ENCODE measurements at places on chromosomes 12 and 14. TPM values are rescaled to one million over a fixed set of nuclear protein-coding genes. Genes with fewer than 3 reads are reported as not detected.

CRIP1 gene
- 32.8 TPM for total RNA-seq

DDN gene
- total RNA-seq = not detected

- H3K36me3 ChIP-seq = no peaks in the 10 kb centered on the region
- H3K4me3 ChIP-seq = no peak overlapping the region
- H3K27ac ChIP-seq = no peak overlapping the region
- H3K27me3 ChIP-seq = no peaks in the 10 kb centered on the region
- no peak for DNase-seq
- H3K4me1 ChIP-seq = no peaks in the 10 kb centered on the region
Observed at GRCh38 chr14:66442953-66443571, 43.1 kb upstream of the CCDC196 start.

DNA sequence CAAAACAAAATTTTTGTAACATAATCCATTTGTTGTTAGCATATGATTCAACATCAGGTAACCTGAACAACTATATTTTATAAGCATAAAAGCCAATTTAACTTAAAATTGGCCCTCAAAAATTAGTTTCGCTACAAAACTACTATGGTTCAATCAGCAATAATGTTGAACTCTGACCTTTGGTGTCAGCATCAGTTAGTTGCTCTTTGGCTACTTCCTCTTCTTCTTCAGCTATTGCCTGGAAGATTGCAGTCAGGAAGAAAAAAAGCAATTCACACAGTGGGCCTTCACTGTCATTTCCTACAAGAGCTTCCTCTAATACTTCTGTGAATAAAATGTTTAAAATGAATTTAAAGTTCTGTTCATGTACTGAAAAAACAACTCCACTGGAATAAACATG is 78.2 kb upstream of the CFL2 start:
- no peak overlapping the region for H3K4me3 ChIP-seq
- H3K27me3 ChIP-seq = no peaks in the 10 kb centered on the region
- no peak for DNase-seq

DNA sequence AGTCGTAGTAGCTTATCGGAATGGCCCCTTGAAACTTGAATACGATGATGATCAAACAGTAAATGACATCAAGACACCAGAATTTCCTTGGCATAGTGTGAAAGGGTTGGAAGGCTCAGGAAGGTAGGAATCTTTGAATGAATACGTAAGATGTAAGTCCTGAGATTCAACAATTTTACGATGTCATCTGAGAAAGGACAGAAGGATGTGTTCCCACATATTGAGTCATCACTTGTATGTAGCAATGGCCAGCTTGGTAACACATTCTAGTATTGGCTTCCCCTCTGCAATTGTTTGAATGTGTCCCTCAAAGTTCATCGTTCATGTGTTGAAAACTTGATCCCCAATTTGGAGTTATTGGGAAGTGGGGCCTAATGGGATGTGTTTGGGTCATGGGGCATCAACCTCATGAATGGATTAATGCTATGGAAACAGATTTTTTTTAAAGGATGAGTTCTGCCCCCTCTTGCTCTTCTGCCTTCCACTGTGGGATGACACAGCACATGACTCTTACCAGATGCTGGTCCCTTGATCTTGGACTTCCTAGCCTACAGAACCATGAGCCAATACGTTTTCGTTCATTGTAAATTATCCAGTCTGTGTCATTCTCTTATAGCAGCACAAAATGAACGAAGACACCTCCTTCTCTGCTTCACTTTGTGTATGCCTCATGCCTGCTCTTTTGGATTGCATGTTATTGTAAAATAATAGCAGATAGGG is 284.6 kb downstream of the BCAT1 start:
- no peaks in the 10 kb centered on the region for H3K27me3 ChIP-seq
- H3K36me3 ChIP-seq = no peaks in the 10 kb centered on the region
- DNase-seq = no peak

GRCh38 chr14:64719601-64720000 is 15.4 kb downstream of the PLEKHG3 start:
- no peaks in the 10 kb centered on the region for H3K36me3 ChIP-seq
- H3K27ac ChIP-seq = peak overlapping the region; percentile 89
- H3K27me3 ChIP-seq = no peaks in the 10 kb centered on the region
- DNase-seq = no peak
- H3K4me1 ChIP-seq = peaks cover 6% of the 10 kb centered on the region

GRCh38 chr12:92440072-92440471 is 262.7 kb upstream of the PLEKHG7 start:
- no peaks in the 10 kb centered on the region for H3K27me3 ChIP-seq
- no peak overlapping the region for H3K4me3 ChIP-seq
- no peak overlapping the region for H3K27ac ChIP-seq

All from breast epithelium (tissue), 4 donors.